Pericardium fibroblast (primary cell): ENCODE measurements at places on chromosomes 16 and 17. TPM values are rescaled to one million over a fixed set of nuclear protein-coding genes. Genes with fewer than 3 reads are reported as not detected.

QRICH2 gene
- 1.5 and 3.0 TPM in 2 replicates for total RNA-seq

TRPV3 gene
- 1.2 and 1.5 TPM in 2 replicates for total RNA-seq

NUDT21 gene
- total RNA-seq, result 26.3 and 56.8 TPM in 2 replicates

TM4SF5 gene
- total RNA-seq, result not detected in 2 replicates

RETREG3 gene
- total RNA-seq, result 38.4 and 42.7 TPM in 2 replicates

PLA2G10 gene
- not detected in 2 replicates for total RNA-seq

MKS1 gene
- total RNA-seq, result 6.2 and 11.3 TPM in 2 replicates

MPP2 gene
- total RNA-seq, result 2.6 TPM in 2 replicates
